ENCODE measurements at places on chromosomes 7 and 10.

- no peak for DNase-seq
Observed at GRCh38 chr10:70053218-70053840, 683 bp downstream of the MACROH2A2 start.

GRCh38 chr10:93755443-93756116, 2.2 kb upstream of the LGI1 start:
- DNase-seq: no peak

GRCh38 chr7:141158561-141158960, 84.7 kb downstream of the TMEM178B start:
- DNase-seq: no peak

GRCh38 chr7:19747740-19748339, 25.6 kb downstream of the TMEM196 start:
- DNase-seq: peak; percentile 2

DNA sequence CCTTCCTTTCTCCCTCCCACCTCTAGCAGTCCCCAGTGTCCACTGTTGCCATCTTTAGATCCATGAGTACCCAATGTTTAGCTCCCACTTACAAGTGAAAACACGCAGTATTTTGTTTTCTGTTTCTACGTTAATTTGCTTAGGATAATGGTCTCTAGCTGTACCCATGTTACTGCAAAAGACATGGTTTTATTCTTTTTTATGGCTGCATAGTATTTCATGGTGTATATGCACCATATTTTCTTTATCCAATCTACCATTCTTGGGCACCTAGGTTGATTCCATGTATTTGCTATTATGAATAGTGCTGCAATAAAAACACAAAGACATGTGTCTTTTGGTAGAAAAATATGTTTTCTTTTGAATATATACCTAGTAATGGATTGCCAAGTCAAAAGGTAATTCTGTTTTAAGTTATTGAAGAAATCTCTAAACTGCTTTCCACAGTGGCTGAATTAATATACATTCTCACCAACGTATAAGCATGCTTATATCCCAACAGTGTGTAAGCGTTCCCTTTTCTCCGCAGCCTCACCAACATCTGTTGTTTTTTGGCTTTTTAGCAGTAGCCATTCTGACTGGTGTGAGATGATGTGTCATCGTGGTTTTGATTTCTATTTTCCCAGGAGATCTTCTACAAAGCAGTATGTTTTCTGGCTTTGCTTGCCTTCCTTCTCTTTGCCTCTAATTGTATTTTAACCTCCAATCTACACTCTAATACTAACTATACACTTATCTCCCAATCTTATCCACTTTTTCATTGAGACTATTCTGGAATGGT, 179.5 kb upstream of the PHF14 start:
- no peak for DNase-seq

DNA sequence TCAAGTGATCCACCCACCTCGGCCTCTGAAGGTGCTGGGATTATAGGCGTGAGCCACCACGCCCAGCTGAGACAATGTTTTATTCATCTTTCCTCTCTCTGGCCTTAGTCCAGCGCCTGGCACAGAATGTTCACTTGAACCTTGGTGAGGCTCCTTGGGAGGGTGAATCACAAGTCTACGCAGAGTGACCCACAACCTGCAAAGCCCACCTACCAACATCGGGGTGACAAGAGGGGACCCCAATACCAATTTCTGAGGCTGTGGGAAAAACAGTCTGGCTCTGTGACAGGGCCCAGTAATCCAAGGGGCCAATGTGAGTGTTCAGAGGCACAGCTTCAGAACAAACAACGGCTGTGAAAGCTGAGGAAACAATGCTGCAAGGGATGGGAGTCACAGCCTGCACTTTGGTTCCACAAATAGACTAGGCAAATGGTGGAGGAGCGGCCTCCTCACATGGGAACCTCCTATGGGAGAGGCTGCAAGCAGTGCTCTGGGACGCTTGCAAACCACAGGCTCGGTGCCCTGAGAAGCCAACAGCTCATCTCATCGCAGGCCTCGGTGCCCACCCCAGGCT, 5.6 kb upstream of the MALSU1 start:
- DNase-seq: no peak

DNA sequence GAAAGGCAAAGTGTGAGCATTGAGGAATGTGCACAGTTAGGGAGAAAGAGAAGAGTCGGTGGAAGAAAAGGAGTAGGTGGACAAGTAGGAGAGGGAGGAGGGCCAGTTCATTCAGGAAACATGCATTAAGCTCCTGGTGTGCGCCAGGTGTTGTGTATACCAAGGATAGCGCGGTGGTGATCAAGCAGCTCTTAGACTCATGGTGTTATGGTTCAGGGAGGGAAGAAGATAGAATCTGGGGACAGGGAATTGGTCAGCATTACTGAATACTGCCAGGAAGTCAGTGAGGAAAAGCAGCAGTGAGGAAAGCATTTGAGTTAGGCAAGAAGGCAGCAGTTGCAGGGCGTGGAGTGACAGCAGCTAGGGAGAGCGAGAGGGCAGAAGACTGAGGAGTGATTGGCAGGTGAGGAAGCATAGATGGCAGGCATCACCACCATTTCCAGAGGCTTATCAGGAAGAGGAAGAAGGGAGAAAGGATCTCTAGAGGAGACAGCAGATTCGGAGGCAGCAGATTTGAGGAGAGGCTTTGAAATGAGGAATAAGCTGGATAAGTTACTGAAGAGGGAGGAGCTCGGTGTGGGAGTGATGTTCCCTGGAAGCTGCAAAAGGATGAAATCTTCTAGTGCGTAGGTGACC, 265.6 kb downstream of the GFRA1 start:
- DNase-seq: no peak

All from CD4-positive, alpha-beta memory T cell (primary cell).